GM23248 (cell line): ENCODE measurements at places on chromosomes 3 and 15.

- DNase-seq, result no peak
Observed at GRCh38 chr3:56003129-56003528, 465.1 kb downstream of the ERC2 start.

DNA sequence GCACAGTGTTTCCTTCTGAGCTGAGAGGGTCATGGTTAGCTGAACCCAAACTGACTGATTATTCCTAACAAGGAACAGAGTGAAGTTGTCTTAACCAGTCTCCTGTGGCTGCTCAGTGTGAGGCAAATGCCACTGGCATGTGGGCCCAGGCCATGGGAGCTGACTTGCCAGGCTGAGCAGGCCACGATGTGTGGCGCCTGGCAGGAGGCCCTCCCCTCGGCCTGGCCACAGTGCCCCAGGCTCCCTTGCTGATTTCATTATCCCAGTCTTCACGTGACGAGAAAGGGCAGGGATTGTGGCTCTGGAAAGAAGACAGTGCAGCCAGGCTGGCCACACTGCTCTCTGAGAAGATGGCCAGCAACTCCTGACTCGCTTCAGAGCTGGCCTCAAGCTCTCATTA lies 58.8 kb downstream of the SLCO2A1 start:
- DNase-seq, result no peak

DNA sequence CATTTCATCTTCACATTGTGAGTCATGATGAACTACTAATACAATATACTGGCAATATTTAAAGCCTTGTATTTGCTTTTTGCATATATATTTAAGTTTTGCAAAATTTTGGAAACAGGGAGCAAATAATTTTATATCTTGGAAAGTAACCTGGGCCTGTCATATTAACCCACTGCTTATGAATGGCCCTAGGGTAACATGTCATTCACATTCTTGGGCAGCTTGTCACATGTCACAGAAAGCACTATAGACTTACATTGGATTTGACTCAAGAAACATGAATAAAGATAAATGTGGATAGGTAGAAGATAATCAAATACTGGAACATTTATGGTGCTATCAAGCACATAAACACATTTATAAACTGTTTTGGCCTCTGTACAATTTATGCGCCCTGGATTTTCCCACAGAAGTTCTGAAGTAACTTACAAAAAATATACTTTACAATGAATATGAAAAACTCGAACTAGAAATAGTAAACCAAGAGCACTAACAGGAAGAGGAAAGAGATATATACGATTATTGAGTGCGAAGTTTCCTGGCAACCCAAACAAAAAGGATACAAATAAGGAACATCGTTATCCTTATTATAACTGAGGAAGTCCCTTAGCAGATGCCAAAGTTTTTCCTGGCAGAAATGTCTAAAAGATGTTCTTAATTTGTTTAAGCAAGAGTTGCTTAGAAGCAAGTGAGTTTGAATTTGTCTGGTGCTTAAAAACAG lies 257.2 kb downstream of the RBMS3 start:
- peak; percentile 26 for DNase-seq

GRCh38 chr15:88776646-88777045 lies 26.6 kb upstream of the ACAN start:
- no peak for DNase-seq

GRCh38 chr3:550471-550870 lies 353.9 kb downstream of the CHL1 start:
- DNase-seq, result no peak

- DNase-seq, result no peak
Observed at GRCh38 chr3:88221726-88222125, 72.0 kb downstream of the C3orf38 start.

- no peak for DNase-seq
Observed at GRCh38 chr15:70613271-70613670, 150.1 kb downstream of the UACA start.

DNA sequence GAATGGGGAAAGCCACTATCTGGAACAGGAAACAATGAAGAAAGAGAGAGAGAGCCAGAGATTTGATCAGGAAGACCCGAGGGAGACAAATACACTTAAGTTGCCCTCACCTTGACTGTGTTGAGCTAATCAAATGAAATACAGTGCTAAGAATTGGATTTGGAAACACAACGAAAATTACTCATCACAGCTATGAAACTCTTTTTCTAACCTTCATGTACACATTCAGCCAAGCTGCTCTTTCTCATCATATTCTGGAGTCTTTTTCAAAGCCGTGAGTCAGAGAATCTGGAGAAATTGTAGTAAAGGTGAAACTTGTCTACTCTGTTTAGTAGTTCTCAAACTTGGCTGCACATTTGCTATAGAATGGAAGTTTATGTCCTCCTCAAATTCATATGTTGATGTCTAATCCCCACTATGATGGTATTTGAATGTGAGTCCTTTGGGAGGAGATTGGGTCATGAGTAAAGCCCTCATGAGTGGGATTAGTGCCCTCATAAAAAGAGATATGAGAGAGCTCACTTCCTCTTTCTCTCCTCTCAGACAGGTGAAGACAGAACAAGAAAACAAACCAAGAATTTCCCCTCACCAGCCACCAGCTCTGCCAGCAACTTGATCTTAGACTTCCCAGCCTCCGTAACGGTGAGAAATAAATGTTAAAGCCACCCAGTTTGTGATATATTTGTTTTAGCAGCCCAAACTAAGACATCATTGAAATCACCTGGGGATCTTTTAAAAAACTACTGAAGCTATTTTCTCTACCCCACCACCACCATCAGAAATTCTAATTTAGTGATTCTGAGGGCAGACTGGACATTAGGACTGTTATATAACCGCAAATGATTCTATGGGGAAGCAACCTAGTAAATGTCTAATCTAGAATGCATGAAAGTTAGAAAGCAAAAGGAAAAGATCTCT lies 143.6 kb upstream of the GRM7 start:
- DNase-seq, result no peak

GRCh38 chr15:101059381-101060341 lies 140.5 kb downstream of the LRRK1 start:
- no peak for DNase-seq

GRCh38 chr3:4897765-4898453 lies 81.3 kb upstream of the BHLHE40 start:
- peak; percentile 48 for DNase-seq

DNA sequence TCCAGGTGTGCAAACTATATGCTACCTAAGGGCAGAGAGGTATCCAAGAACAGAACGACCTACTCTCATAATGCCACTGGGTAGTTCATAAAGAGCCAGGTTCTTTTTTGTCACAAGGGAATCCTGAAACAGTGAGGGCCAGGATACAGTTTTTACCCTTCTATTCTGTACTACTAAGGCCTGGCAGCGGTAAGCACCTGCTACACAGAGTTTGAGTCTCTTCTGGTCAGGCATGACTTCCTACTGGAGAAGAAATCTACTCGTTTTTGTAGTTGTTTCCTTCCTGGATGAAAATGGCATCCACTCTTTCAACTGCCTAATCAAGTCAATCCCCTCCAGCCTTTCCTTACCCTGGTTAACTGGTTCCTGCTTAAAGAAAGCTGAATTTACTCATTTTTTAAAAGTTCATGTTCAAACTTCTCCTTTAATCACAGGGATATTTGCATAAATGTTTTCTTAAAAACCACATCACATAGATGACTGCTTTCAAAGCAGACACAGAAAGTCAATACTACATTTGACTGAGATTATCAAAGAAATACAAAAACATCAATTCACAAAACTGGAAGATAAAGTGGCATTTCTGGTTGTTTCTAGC lies 40.0 kb downstream of the MAP4 start:
- no peak for DNase-seq

- no peak for DNase-seq
Observed at GRCh38 chr3:127211118-127212060, 18.5 kb downstream of the PRR23E start.

DNA sequence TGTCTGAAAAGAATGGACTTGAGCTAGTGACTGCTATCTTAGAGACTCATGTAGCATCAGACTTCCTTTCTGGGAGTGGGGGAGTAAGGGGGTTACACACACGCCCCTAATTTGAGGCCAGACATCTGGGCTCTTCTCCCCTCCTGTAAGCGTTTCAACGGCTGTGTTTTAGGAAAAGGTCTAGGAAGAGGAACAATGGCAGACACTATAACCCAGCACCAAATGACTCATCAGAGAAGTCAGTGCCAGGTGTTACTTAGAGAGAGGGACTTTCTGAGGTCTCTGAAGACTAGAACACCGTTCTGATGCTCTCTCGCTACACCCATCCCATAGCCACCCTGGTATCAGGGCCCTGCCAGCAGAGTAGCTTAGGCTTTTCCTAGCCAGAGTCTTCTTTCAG lies 65.5 kb downstream of the SSUH2 start:
- no peak for DNase-seq

DNA sequence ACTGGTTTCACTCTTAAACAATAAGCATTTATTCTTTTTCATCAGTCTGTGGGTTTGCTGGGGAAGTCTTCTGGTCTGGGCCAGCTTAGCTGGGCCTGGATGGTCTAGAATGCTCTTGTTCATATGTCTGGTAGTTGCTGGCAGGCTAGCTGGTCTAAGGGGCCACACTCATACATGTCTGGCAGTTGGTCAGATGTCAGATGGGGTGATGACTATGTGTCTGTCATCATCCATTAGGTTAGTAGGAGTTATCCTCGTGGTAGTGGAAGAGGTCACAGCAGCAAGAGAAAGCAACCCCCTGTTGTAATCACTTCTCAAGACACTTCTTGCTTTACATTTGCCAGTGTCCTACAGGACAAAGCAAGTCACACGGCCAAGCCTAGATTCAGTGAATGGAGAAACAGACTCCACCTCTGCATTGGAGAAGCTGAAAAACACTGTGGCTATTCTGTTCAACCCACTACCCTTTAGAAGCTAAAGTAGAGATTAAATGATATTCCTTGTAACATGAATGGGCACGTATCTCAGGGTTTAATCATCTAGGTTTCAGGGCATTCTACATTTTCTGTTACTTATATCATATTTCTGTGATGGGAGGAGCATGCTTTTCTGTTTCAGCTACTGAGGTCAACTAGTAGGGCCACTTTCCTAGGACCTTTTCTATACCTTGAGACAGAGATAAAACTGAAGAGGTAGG lies 5.5 kb upstream of the ARID3B start:
- DNase-seq, result no peak

GRCh38 chr3:9033867-9034266 lies 70.6 kb upstream of the RAD18 start:
- no peak for DNase-seq

DNA sequence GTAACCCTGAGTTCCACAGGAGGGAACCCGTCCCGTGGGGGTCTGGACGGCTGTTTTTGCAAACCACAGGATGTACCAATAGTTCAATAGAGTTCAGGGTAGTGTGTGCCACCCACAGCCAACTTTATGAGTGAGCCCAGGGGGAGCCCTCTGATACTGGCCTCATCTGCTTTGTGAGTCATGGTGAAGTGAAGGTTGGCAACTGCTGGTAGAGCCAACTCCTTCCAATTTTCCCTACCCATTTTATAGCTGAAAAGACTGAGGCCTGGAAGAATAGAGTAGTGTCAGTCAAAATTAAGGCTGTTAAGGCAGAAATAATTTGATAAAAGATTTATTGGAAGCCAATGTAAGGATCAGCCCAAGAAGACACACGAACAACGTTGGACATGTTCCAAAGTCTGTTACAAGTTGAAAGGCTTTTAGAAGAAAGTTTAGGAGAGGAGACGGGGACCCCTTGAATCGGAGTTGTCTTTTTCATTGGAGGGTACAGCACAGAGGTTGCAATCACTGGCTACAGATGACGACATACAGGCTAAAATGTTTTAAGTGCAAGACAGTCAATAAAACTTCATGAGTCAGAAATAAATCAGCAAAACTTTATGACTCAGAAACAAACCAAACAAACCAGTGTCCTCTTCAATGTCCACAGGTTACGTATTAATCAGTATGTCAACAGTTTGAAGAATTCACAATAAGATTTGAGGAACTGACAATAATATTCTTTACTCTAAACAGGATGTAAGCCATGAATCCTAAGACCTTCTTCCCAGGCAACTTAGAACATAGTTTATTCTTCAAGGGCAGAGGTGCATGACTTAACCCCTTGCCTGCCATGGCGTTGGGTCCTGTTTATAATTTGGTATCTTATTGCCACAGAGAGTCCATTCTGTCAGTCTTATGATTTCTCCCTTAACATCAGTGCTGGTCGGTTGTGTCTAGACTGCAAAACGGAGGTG lies 62.9 kb upstream of the NR2E3 start:
- peak; percentile 91 for DNase-seq

DNA sequence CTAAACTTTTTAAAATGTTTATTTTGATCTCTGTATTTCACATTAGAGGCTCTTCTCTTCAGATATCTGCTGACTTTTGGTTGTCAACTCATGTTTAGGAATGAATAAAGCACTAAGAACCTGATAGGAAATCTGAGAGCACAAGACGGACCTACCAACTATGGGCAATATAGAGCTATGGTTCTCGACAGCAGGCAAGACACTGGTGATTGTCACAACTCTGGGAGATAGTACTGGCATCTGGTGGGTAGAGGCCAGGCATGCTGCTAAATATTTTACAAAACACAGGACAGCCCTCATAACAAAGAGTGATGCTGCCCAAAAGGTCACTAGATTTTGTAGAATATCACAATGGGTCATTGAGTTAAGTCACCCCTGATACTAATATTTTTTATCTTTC lies 17.5 kb upstream of the GJD2 start:
- DNase-seq, result no peak

- DNase-seq, result no peak
Observed at GRCh38 chr15:42384597-42384996, 25.3 kb downstream of the CAPN3 start.

- peak; percentile 34 for DNase-seq
Observed at GRCh38 chr3:14137004-14137403, 12.2 kb downstream of the TMEM43 start.

DNA sequence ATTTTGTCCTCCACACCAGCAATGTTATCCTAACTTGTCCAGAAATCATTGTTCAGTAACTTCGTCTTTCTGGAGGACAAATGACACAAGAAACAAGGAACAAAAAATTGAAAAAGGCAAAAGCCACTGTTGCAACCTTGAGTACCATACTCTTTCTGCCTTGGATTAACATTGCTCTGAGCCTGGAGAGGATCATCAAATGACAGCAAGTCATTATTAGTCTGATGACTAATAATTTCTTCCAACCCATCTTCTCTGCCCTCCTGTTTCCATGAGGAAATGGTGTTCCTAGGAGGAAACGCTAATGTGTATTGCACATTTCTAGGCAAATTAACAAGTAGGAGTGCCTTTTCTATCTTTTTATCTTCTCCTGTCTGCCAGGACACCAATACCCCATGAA lies 153.9 kb downstream of the PCCB start:
- DNase-seq, result peak; percentile 7

GRCh38 chr3:33858131-33858530 lies 59.7 kb downstream of the PDCD6IP start:
- peak; percentile 28 for DNase-seq

GRCh38 chr15:79540551-79540950 lies 108.4 kb downstream of the MINAR1 start:
- DNase-seq, result peak; percentile 4
